Germinal center (tissue), 1 donor: ENCODE measurements at places on chromosomes 12 and 14.

GRCh38 chr14:34937442-34937841 lies 45.4 kb upstream of the SRP54 start:
- no peak for DNase-seq

DNA sequence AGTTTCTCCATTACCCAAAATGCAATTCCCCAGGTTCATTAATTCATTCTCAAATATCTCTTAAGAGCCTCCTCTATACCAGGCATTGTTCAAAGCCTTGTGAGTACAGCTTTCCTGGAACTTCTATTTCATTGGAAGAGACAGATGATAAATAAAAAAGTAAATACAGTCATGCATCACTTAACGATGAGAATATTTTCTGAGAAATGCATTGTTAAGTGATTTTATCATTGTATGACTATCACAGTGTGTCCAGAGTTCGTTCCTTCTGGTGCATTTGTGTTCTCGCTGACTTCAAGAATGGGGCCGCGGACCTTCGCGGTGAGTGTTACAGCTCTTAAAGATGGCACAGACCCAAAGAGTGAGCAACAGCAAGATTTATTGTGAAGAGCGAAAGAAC lies 66.0 kb downstream of the ANO4 start:
- no peak for DNase-seq

- DNase-seq, result no peak
Measured at GRCh38 chr12:112496496-112496895, 77.7 kb downstream of the PTPN11 start.

DNA sequence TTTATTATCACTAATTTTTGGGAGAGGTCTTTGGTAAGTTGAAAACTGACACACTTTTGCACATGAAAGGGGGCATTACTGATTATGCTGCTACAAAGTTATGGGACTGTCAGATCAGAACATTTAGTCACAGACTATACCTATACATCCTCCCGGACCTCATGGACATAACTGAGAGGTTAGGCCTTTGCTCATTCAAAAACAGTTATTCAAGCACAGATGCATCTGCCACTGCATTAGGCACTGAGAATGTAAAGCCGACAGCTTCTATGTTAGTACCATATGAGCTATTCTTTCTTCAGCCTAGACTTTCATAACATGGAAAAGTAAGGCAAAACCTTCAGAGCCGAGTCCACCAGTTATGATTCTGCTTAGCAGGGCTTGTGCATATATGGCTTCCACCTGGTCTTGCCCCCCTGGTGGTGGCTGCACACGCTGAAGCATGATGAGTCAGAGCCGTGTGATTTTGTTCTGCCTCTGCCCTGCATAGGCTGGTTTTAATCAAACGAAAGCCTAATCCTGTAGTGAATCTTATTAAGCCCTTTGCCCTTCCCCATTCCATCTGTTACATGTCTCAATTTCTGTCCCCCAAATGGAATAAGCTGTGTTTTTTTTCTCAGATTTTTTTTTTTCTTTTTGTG lies 21.8 kb upstream of the RNU6-8 start:
- DNase-seq, result no peak

- DNase-seq, result no peak
Measured at GRCh38 chr12:40248585-40249297, 23.9 kb downstream of the LRRK2 start.

DNA sequence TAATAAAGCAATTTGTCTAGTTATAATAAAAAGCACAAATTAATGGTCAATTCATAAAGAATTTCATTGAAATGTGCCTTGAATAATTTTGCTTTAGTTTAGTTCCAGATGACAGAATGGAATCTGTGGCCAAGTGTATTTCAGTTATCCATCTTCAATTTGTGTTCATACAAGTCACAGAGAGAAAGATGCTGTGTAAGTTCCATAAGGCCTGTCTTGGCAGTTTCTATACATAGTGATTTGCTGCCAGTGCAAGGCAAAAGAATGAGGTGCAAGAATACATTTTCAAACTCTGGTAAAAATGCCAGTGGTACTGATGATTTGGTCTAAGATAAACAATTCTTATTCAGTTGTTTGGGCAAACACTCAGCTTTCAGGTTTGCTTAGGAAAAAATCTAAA lies 134.4 kb upstream of the PTPRB start:
- DNase-seq, result no peak

DNA sequence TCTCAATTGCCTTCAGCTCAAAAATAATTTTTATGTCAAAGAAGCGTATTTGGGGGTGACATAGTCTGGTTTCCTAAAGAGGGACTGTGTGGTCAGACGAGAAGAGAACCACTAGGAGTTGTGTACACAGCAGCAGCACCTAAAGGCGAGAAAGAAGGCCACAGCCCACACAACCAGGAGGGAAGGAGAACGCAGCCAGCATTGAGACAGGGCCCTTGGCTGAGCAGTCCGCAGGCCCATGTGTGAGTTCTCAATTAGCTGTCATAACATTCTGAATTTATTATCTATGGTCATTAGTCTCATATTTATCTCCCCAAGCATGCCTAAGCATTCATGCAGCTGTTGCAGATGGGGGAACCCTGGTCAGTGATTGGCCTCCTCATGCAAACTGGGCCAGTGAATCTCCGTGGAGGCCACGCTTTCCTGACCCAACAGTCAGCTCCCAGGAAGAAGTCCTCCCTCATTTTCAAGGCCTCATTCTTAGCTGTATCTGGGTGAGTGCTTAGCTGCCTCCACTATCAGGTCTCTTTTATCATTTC lies 81.2 kb upstream of the ATF7IP start:
- DNase-seq, result peak; percentile 42

GRCh38 chr12:4134448-4135263 lies 138.9 kb upstream of the CCND2 start:
- DNase-seq, result no peak

DNA sequence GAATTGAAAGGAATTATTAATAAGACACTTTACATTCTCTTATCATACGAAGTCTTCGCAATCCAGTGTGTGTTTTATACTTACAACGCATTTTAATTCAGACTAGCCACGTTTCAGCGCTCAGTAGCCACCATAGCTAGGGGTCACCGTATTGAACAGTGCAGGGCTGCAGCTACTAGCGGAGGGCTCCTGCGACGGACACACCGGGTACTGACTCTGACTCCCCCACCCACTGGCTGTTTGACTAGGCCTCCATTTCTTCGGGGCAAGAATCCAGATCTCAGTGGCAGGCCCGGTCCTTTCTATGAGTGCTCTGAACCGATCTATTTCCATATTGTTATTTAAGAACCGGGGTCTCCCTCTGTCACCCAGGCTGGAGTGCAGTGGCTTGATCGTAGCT lies 1.5 kb upstream of the CDK2AP1 start:
- DNase-seq, result no peak

GRCh38 chr12:101794574-101794973 lies 36.2 kb downstream of the GNPTAB start:
- no peak for DNase-seq

GRCh38 chr12:121314431-121314830 lies 17.9 kb upstream of the CAMKK2 start:
- DNase-seq, result no peak

DNA sequence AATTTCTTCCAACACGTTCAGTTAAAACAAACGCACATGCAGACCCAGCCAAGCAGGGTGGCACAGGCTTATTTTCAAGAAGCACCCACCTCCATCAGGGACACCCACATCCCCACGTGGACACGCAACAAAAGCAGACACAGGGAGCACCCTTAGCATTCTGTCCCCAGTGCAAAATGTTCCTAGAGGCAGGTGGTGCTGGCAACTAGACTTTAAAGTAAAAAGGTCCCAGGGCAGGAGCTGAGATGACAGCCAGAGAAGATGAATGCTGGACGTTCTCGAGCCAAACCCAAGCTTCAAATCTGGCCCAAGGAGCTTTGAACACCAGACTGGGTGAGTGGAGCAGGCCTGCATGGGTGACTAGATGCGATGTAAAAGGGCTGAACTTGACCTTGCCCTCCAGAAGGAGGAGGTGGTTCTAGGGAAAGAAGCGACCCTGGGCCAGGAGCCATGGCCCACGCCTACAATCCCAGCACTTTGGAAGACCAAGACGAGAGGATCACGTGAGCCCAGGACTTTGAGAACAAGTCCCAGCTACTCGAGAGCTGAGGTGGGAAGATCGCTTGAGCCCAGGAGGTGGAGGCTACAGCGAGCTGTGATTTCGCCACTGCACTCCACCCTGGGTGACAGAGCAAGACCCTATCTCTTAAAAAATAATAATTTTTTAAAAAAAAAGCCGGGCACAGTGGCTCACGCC lies 47.3 kb downstream of the KDM2B start:
- DNase-seq, result no peak

DNA sequence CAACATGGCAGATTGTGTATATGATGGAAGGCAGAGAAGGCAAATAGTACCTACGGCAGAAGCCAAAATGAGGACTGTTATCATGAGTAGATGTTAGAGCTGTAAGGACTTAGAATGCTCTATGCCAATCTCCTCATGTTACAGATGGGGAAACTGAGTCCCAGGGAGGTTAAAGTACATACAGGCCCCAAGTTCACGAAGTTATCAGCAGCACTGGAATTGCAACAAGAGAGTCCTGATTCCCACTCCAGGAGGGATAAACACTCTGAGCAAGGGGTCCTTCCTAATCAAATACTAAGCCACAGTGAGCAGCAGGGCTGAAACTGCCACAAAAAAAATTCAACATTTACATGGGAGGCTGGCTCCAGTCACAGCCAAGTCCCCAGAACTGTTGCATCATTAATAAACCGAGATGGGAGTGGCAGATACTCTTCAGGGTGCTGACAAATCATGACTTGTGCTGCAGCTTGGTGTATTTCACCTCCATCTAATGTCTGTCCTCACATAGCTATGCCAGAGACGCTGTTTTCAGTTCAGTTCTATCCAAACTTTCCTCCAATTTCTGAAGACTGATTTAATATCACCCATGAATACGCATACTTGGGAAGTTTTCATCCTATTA lies 24.2 kb downstream of the NUAK1 start:
- no peak for DNase-seq

- DNase-seq, result no peak
Measured at GRCh38 chr12:28830491-28830890, 318.6 kb upstream of the FAR2 start.

DNA sequence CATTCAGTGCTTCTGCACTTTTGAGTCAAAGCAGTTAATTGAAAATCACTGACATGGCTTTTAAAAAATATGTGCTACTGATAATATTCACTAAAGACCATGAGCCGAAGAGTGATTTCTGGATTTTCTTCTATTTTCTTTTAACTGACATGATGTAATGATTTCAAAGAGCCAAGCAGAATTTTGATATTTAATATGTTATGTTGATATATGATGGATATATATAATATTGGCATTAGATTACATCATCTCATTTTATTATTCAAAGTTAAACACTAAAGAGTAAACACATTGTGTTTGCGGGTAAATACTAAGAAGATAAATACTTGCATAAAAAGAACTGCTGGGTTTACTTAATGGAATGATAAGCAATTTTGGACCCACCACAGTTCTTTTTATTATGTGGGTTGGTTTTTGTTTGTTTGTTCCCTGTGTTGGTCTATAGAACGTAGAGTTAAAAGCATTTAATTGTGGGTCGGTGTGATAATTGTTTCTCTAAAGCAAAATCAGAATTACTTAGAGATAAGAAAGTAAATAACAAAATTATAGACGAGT lies 692 bp downstream of the SPIC start:
- DNase-seq, result no peak

- DNase-seq, result no peak
Measured at GRCh38 chr14:68894802-68895703, 84.0 kb downstream of the ACTN1 start.

- no peak for DNase-seq
Measured at GRCh38 chr12:118650586-118650960, 274.2 kb downstream of the SUDS3 start.

DNA sequence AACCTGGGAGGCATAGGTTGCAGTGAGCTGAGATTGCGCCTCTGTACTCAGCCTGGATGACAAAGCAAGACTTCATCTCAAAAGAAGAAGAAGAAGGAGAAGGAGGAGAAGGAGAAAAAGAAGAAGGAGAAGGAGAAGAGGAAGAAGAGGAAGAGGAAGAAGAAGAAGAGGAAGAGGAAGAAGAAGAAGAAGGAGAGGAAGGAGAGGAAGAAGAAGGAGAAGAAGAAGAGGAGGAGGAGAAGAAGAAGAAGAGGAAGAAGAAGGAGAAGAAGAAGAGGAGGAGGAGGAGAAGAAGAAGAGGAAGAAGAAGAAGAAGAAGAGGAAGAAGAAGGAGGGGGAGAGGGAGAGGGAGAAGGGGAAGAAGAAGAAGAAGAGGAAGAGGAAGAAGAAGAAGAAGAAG lies 12.9 kb upstream of the KRT8 start:
- no peak for DNase-seq

GRCh38 chr14:85461432-85462133 lies 68.4 kb upstream of the FLRT2 start:
- no peak for DNase-seq

GRCh38 chr14:100433428-100433814 lies 110.3 kb downstream of the SLC25A47 start:
- no peak for DNase-seq

DNA sequence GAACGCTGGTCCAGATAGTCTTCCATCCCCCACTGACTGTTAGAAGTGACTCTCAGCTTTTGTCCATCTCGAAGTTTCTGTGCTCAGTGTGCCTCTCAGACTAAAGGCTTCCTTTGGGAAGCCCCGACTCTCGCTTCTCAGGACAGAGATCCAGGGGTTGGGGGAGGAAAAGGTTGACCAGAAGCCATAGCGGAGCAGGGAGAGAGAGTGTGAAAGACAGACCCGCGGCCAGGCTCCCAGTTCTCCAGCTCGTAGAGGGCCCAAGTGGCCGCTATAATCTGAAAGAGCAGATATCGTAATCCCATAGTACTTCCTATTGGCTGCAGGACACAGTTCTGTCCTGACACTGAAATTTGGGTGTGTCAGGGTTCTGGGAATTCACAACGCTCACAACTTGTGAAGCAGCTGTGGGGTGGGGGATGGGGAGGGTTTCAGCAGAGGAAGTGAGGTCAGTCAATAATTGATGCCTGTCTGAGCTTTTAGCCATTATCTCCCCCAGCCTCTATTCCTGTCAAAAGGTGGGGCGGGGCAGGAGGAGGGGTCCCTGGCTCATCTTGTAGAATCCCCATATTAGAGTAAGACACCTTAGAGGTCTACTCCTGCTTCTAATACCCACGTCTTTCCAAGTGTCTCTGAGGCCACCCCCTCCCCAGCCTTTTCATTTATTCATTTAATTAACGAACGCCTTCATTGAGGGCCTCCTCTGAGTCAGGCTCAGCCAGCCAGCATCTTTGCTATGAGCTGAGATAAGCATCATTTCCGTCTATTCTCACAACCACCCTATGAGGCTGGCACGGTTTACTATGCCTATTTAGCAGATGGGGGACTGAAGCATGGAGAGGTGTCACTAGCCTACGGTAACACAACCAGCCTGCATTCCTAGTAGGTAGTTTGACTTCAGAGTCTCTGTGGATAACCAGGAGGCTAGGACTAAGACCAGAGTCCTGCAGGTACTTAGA lies 1.6 kb upstream of the ACVRL1 start:
- no peak for DNase-seq

DNA sequence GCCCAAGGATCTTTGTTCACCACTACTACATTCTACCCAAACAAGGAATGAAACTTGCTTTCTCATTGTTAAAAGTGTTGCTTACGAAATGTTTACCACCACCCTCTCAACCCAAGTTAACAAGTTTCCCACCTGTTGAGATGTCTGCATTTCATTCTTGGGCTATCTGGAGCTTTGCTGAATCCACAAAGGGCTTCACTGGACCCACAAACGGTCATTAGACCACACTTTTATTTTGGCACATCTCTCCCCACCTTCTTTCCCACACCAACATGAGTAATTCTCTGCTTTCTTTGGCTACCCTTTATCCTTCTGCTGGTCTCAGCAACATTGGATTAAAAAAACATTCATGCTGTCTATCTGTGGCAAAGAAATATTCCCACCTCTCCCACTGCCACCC lies 78.0 kb downstream of the TMEM260 start:
- no peak for DNase-seq
